ENCODE measurements at places on chromosomes 4 and X.
A peak's percentile ranks its signal among the peaks of the same experiment; 100 is the strongest.

GRCh38 chrX:71475785-71476540, 56.9 kb upstream of the OGT start:
- DNase-seq, result no peak

DNA sequence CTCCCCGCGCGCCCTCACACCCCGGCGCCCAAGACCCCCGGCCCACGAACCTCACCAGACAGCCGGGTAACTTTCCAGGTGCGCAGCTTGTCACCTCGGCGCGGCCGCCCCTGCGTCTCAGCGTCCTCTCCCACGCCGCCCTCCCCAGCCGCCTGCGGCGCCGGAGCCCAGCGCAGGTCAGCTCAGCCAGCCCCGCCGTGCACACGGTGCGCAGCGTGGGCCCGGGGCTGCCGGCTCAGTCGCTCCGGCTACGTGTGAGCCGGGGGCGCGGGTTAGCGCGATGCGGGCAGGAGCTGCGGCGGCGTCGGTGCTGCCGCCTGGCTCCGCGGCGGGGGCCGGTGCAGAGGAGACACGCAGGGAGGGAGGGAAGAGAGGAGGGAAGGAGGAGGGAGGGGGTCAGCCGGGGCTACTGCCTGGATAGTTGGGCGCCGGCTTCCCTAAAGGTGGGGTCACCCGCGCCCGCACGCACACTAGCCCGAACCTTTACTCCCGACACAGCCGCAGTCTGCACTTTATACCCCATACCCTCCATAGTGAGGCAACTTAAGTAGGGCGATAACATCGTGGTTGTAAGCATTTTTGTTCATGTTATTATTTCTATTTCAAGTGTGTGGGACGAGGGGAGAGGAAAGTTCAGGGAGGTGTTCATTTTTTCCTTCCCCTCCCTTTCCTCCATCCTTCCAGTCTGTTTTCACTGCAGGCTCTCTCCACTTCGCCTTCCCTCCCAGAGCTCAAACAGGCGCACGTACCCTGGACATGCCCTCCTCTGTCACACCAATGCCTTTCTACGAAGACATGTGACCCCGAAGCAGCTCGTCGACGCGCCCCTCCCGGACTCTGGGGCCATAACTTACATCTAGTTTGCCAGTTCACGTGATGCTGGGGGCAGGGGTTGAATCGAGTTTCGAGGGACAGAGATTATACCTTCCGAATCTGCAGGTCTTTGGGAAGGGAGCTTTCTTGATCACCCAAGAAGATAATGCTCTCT, at the start of gene PRKG2:
PRKG2 (minus strand) TSS at position 342 of the 988 bp plus-strand sequence. CDS start 10,175 bp downstream, outside the sequence.
- DNase-seq, result no peak

DNA sequence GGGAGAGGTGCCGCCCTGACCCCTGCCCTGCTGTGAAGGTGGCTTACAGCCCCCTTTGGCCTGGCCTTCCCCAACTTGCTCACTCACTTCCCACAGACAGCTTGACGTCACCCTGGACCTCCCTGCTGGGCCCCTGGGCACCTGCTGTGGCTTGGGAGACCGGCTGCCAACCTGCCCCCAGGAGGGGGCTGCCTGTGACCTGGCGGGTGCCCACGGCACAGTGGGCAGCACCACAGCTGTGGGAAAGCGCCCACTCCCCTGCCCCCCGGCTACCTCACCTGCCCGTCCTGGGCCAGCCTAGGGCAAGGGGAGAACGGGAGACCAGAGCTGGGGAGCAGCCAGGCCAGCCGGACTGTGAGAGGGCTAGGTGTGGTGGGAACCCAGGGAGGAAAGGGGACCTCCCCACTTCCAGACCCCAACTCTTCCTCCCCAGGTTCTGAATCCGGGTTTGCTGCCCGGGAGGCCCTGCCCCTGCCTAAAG, 2.4 kb upstream of the ZFP92 start:
- no peak for DNase-seq

- no peak for DNase-seq
Observed at GRCh38 chr4:87068583-87069021, 133.8 kb downstream of the AFF1 start.

GRCh38 chrX:130799393-130799792, 103.6 kb downstream of the ENOX2 start:
- DNase-seq, result no peak

DNA sequence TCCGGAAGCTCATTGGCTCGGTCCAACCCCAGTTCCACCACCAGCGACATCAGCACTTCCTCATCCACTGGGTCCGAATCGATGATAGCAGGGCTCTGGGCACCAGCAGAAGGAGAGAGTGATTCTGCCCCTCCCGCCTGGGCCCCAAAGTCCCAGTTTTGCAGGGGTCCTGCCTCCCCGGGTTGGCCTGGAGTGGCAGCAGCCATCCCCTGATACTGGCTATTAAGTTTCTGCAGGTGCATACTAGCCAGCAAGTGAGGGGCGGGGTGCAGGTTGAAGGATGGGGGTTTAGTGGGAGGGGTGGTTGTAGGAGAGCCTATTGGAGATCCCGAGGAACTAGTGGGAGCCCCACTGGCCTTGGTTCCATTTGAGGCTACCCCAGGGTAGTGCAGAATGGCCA, 3.9 kb downstream of the CITED1 start:
- DNase-seq, result no peak

- DNase-seq, result no peak
Observed at GRCh38 chr4:42483426-42484379, 86.4 kb downstream of the SHISA3 start.

- no peak for DNase-seq
Observed at GRCh38 chrX:68372665-68373064, 60.6 kb downstream of the OPHN1 start.

GRCh38 chrX:84188320-84188834, 378 bp upstream of the RPS6KA6 start:
- peak; percentile 14 for DNase-seq
